Tibial artery (tissue), 4 donors: ENCODE measurements at places on chromosomes 7 and 10.
A peak's percentile ranks its signal among the peaks of the same experiment; 100 is the strongest.

DNA sequence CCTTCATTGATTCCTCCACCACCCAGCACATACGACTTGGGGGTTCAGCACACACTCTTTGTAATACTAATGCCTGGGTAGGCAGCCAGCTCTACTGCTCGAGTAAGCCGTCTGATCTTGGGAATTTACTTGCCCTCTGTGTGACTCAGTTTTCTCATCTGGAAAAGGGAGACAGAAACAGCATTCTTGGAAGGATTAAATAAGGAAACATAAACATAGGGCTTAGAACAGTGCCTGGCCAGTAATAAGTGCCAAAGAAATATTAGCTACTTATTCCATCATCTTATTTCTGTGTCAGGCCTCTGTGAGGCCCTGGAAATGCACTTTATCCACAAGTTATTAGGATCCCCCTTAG lies 130.1 kb downstream of the TNS3 start:
- H3K27ac ChIP-seq, result peak overlapping the region; percentile 86
- DNase-seq, result no peak
- H3K27me3 ChIP-seq, result no peaks in the 10 kb centered on the region

- H3K27ac ChIP-seq, result no peak overlapping the region
- DNase-seq, result no peak
- no peaks in the 10 kb centered on the region for H3K4me1 ChIP-seq
- no peak overlapping the region for H3K4me3 ChIP-seq
Measured at GRCh38 chr7:116348346-116348745, 138.0 kb downstream of the TES start.

DNA sequence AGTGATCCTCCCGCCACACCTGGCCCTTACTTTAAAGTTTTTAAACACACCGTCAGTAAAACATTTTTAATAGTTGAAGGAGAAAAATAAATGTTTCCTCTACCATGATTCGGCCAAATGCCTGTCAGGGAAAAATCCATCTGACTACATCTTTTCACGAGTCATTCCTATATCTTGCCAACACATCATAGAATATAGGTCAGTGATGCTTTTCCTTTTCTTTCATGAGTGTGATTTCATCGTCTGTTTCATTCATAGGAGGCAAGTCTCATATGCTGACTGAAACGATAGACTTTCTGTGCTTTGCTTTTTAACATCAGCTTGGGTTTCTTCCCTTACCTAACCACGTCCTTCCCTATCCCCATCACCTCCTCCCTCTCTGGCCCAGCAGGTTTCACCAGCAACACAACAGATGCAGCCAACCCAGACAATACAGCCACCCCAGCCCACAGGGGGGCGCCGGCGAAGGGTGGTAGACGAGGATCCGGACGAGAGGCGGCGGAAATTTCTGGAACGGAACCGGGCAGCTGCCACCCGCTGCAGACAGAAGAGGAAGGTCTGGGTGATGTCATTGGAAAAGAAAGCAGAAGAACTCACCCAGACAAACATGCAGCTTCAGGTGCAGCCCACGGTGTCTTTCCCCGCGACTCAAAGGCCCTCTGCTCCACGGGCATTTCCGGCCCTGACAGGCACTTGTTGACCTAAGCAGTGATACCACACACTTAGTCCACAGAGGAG lies 149.2 kb downstream of the TRIL start:
- peaks cover 26% of the 10 kb centered on the region for H3K4me1 ChIP-seq
- no peak overlapping the region for H3K4me3 ChIP-seq
- H3K27ac ChIP-seq, result no peak overlapping the region
- DNase-seq, result no peak

DNA sequence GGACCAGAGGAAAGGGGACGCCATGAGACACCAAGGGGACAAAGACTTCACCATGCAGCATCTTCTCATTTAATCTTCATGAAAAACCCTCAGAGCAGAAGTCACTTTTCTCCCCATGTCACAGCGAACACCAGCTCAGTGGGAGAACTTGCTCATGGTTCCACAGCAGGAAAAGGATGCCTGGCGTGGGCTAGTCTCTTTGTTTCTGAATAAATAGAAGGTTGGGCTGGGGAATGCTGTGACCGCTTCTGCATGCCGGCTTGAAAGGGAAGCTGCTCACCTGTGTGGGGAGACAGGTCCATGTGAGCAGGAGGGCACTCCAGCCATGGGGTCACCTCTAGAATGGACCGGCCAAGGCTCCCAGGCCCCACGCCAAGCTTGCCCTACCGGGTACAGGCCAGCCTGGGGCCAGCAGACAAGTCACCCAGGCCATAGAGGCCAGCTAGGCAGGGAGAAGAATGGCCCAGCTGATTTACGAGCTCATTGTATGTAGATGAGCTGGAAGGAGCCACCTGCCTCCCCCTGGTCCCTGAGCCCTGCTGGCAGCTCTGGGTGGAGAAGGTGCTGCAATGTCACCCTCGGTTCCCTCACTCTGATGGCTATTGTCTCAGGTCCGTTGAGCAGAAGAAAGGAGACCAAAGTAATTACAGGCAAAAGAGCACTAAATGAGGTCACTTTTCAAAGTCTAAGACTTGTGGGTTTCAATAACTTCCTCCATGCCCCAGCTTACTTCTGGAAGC lies 82.0 kb upstream of the PDZD8 start:
- no peaks in the 10 kb centered on the region for H3K27me3 ChIP-seq
- H3K4me3 ChIP-seq, result no peak overlapping the region
- H3K27ac ChIP-seq, result no peak overlapping the region
- no peaks in the 10 kb centered on the region for H3K36me3 ChIP-seq
- no peak for DNase-seq

GRCh38 chr10:106857213-106857612 lies 307.3 kb downstream of the SORCS1 start:
- DNase-seq, result no peak
- H3K4me1 ChIP-seq, result no peaks in the 10 kb centered on the region
- no peak overlapping the region for H3K4me3 ChIP-seq
- H3K27ac ChIP-seq, result no peak overlapping the region

- no peaks in the 10 kb centered on the region for H3K27me3 ChIP-seq
- no peak for DNase-seq
- H3K4me1 ChIP-seq, result no peaks in the 10 kb centered on the region
- H3K36me3 ChIP-seq, result no peaks in the 10 kb centered on the region
Measured at GRCh38 chr7:70000737-70001348, 402.6 kb downstream of the AUTS2 start.

DNA sequence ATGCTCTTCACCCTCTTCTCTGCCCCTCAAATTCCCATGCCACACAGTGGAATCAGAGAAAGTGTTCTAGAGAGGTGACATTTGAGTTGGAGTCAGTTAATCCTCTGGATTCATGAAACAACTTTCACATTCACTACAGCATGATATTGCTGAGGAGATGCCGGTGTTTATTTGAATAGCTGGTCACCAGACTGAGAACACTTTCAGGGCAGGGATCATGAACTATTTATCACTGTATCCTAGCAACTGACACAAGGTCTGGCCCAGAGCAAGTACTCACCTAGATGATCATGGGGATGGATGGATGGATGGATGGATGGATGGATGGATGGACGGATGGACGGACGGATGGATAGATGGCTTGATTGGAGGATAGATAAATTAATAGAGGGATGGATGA lies 116.7 kb upstream of the ZMIZ1 start:
- H3K4me1 ChIP-seq, result peaks cover 3% of the 10 kb centered on the region
- H3K4me3 ChIP-seq, result no peak overlapping the region
- H3K36me3 ChIP-seq, result no peaks in the 10 kb centered on the region
- no peak for DNase-seq
- H3K27me3 ChIP-seq, result no peaks in the 10 kb centered on the region
- H3K27ac ChIP-seq, result no peak overlapping the region

DNA sequence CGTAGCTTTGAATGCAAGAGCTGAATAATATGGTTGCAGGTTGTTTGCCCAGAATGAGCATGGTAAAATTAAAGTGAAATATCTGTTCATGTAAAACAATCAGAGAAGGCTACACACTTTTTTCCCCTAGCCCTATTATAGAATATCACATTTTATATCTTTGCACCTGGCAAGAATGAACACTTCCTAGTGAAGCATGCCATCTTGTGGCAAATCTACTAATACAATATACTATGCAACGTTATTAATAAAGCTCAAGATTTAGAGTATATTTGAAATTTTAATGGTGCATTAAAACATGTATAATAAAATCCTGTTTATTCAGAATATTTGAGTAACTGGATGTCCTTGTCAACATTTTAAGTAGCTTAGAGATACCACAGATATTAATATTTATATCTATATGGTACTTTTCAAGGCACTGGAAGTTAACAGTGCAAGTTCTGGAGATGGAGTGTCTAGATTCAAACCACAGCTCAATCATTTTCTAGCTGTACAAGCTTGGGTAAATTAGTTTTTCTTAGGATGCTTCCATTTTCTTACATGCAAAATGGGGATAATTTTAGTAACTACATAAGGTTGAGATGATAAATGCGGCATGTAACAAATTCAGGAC lies 643.1 kb upstream of the SEMA3D start:
- H3K27me3 ChIP-seq, result no peaks in the 10 kb centered on the region
- DNase-seq, result no peak
- H3K36me3 ChIP-seq, result no peaks in the 10 kb centered on the region
- H3K27ac ChIP-seq, result no peak overlapping the region
- H3K4me1 ChIP-seq, result no peaks in the 10 kb centered on the region

DNA sequence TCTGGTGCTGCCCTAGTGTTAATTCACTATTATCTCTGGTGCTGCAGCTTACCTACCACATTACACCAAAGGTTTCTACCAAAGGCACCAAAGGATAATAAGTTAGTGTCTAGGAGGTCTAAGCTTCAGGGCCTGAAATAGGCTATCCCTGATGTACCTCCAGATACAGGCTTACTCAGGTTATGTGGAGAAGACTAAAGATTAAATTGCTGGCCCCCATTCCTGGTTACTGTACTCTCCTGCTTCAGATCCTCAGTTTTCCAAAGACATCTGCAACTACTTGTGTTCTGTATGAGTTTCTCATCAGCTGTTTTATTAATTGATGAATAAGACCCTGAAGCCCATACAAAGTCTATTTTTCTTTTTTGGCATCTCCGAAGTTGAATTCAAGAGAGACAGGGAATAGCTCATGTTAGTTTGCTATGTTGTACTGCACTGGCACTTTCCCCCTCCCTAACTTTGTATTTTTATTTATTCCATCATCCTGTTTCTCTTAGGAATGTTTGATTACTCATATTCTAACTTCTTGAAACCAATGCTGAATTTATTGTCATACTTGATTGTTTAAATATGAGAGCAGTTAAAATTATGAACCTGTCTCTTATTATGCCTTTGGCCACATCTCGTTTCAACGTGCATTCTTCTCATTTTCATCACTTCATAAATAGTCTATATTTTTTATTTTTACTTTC lies 85.9 kb downstream of the PON1 start:
- no peaks in the 10 kb centered on the region for H3K27me3 ChIP-seq
- H3K4me3 ChIP-seq, result peak overlapping the region; percentile 17
- no peak for DNase-seq
- H3K4me1 ChIP-seq, result no peaks in the 10 kb centered on the region
- H3K27ac ChIP-seq, result no peak overlapping the region

- H3K36me3 ChIP-seq, result no peaks in the 10 kb centered on the region
- peaks cover 70% of the 10 kb centered on the region for H3K27me3 ChIP-seq
- H3K27ac ChIP-seq, result no peak overlapping the region
- H3K4me1 ChIP-seq, result no peaks in the 10 kb centered on the region
Measured at GRCh38 chr7:155437836-155438235, 20.1 kb upstream of the EN2 start.

DNA sequence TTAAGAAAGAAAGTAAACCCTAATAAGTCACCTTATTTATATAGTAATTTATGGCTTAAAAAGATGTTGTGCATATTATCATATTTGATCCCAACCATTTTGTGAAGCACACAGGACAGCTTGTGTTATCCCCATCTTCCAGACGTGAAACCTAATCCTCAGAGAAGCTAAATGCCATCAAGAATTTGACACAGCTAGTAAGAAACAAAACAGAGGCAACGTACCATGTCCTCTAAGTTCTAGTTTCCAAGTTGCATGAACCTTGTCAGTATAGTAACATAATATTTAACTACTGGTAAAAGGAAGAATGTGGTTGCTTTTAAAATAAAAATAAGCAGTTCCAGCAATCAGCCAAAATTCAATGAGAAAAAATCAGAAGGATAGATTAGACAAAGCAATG lies 41.5 kb downstream of the PTN start:
- no peaks in the 10 kb centered on the region for H3K27me3 ChIP-seq
- no peak for DNase-seq
- H3K36me3 ChIP-seq, result no peaks in the 10 kb centered on the region
- no peaks in the 10 kb centered on the region for H3K4me1 ChIP-seq
- no peak overlapping the region for H3K27ac ChIP-seq

GRCh38 chr7:124022551-124022950 lies 10.3 kb downstream of the TMEM229A start:
- H3K4me3 ChIP-seq, result no peak overlapping the region
- no peak overlapping the region for H3K27ac ChIP-seq
- H3K4me1 ChIP-seq, result no peaks in the 10 kb centered on the region
- no peaks in the 10 kb centered on the region for H3K27me3 ChIP-seq
- no peaks in the 10 kb centered on the region for H3K36me3 ChIP-seq

GRCh38 chr7:128831994-128832879 lies 2.0 kb downstream of the FLNC start:
- peaks cover 86% of the 10 kb centered on the region for H3K4me1 ChIP-seq
- peak overlapping the region; percentile 58 for H3K4me3 ChIP-seq
- H3K27me3 ChIP-seq, result no peaks in the 10 kb centered on the region
- peaks cover 7% of the 10 kb centered on the region for H3K36me3 ChIP-seq
- DNase-seq, result peak; percentile 90

DNA sequence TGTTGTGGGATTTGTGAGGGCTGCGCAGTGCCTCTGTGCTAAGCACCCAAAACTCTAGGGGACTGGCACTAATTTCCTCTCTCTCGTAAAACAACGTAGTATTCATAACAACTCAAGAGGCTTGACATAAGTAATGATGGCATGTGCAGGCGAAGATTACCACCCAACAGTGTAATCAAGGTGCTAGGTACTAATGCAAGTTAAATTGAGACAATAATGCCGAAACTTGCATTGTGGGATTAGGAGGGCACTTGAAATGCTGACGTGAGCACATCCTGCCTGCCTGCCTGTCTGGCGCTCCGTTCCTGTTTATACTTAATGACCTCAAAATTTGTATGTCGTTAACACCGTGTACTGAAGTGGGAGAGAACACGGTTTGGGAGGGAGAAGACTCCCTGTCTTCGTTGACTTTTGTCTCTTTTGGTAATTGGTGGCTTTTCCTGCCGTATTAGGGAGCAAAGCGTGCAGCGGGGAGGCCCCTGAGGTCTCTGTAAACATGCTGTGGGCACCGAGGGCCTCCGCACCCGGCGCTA lies 139.0 kb downstream of the MGMT start:
- H3K4me1 ChIP-seq, result no peaks in the 10 kb centered on the region
- H3K4me3 ChIP-seq, result no peak overlapping the region
- no peak overlapping the region for H3K27ac ChIP-seq
- DNase-seq, result no peak
- no peaks in the 10 kb centered on the region for H3K27me3 ChIP-seq
- H3K36me3 ChIP-seq, result no peaks in the 10 kb centered on the region
